Keratinocyte (primary cell): ENCODE measurements at places on chromosomes 5 and 9. TPM values are rescaled to one million over a fixed set of nuclear protein-coding genes. Genes with fewer than 3 reads are reported as not detected.

DNA sequence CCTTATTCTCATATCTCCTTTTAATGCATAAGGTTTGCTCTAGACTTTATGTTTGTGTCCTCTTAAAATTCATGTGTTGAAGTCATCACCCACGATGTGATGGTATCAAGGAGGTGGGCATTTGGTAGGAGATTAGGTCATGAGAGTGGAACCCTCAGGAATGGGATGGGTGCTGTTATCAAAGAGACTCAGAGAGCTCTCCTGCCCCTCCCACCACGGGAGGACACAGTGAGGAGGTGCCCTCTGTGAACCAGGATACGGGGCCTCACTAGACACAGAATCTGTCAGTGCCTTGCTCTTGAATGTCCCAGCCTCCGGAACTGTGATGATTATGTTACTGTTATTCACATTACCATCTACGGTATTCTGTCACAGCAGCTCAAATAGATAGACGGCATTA lies 359.0 kb downstream of the IRX1 start:
- DNase-seq: no peak

DNA sequence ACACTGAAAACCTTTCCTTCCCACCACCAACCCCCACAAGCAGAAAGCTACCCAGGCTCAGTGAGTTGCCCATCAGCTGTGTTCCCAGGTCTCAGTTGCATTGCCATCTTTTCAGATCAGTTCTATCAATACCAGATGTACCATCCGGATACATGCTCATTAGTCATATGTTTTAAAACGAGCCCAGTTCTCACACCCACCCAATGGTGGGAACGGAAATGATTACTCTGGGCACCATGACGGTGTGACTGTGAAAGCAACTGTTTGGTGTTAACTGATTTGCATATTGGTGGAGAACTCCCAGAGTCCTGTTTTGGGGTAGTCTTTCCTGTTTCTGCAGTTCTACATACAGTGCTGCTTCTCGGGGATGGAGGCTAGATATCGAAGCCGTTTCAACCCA lies 212.3 kb downstream of the TRIM36 start:
- no peak for DNase-seq

GRCh38 chr5:163809473-163809872 lies 304.1 kb downstream of the MAT2B start:
- DNase-seq: no peak

DNA sequence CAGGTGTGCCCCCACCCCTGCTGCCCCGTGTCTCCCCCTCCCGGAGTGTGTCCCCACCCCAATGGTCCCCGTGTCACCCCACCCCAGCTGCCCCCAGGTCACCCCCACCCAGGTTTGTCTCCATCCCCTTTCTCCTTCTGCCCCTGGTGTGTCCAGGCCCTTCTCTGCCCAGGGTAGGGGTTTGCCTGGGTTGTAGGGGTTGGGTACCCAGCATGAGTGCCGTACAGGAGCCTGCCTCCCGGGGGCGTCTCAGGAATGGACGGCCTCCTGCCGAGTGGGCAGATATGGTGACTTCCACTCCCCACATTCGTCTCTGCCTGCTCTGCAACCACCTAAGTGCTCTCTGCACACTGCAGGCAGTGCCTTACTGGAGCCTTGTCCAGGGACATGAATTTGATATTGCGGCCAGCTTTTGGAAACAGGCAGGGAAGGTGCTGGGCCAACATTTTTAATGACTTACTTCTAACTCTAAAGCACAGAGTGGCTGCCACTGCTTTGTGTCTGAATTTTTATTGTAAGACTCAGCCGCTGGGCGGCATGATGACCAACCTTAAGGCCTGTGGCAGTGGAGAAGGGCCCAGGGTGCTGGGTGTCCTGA lies 6.7 kb downstream of the LRRC14B start:
- DNase-seq: no peak

- DNase-seq: no peak
These were observed 35.0 kb downstream of the IPPK start for GRCh38 chr9:92634712-92635605.

DNA sequence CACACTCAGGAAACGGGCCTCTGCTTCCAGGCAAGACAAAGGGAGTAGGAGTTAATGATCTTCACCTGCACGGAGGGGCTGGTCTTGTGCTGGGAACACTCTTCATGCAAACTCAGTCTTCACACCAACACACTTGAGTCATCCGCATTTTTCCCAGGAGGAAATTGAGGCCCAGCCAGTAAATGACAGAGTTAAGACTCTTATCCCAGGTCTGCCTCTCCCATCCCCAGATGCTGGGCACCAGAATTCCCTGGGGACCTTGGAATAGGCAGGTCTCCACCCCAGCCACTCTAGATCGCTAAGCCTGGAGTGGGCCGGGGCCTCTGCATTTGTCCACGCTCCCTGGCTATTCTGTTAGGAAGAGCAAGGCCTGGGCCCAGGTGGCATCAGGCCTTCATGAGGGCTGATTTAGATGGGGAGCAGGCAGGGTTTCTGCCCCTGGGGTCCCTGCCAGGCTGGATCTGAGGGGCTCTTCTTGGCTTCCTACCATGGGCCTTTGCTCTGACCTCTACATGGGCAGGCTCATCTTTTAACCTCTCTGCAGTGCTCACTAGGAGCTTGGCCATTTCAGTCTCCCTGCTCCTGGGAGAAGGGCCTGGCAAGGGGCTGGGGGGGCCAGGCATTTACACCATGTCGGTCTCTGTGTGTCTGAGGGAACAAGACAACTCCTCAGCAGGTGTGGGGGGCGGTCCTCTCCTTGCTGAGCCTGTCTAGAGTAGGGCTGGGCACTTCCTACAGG lies 77.3 kb downstream of the AMBP start:
- no peak for DNase-seq

- DNase-seq: no peak
These were observed 78.7 kb upstream of the PTPN3 start for GRCh38 chr9:109576762-109577161.

DNA sequence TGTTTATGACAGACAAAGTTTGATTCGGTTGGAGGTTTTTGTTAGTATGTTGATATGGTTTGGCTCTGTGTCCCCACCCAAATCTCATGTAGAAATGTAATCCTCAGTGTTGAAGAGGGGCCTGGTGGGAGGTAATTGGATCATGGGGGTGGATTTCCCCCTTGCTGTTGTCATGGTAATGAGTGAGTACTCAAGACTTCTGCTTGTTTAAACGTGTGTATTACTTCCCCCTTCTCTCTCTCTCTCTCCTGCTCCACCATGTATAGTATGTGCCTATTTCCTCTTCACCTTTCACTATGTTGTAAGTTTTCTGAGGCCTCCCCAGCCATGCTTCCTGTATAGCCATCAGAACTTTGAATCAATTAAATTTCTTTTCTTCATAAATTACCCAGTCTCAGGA lies 415.1 kb downstream of the HCN1 start:
- DNase-seq: no peak

DNA sequence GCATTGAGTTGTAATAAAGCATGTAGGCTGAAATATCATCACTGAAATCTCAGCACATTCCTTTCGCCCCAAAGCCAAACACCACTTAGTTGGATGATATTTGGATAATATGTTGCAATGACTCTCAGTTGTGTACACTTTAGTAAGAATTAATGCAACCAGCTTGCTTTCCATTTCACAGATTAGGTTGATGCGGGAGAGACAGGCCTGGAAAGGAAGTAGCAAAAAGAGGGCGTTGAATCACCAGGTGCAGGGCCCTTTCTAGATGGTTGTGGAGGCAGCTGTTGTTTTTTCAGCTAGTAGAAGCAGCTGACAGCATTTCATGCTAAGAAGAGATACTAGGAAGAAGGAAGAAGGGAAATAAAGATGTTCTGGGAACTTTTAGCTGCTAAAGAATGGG lies 30.9 kb downstream of the DMRT3 start:
- no peak for DNase-seq

- no peak for DNase-seq
These were observed 445.7 kb upstream of the TRPC7 start for GRCh38 chr5:136811086-136811485.

GRCh38 chr5:109748546-109748945 lies 58.8 kb downstream of the MAN2A1 start:
- no peak for DNase-seq

- no peak for DNase-seq
These were observed 1.5 kb downstream of the SPINK9 start for GRCh38 chr5:148336704-148337435.

- no peak for DNase-seq
These were observed 129.8 kb upstream of the SLC24A2 start for GRCh38 chr9:19918630-19919029.

DNA sequence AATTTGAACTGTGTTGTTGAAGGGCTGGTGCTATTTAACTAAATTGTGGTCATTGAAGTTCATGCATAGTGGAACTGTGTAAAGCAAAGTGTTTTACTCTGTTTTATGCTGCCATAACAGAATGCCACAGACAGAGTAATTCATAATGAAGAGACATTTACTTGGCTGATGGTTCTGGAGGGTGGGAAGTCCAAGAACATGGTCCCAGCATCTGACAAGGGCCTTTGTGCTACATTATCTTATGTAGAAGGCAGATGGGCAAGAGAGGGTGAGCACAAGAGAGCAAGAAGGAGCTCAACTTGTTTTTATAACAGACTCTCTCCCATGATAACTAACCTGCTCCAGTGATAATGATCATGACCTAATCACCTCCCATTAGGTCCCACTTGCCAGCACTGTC lies 101.9 kb upstream of the NR3C1 start:
- DNase-seq: no peak

DNA sequence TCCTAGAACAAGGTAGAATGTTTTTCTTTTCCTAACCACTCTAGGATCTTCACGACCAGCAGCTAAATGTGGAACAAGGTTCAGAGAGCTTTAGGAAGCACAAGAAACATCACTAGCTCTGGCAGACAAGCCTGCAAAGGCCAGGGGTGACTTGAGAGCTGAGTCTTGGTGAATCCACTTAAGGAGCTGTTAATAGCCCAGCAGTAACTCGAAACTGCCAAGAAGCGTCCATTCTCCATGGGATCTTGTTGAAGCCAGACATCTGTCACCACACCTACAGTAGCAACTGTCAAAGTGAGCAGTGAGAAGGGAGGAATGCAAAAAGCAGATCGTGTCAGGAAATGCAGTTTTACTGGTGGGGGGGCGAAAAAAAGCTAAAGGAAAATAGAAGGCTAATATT lies 87.2 kb downstream of the ATPSCKMT start:
- DNase-seq: no peak

DNA sequence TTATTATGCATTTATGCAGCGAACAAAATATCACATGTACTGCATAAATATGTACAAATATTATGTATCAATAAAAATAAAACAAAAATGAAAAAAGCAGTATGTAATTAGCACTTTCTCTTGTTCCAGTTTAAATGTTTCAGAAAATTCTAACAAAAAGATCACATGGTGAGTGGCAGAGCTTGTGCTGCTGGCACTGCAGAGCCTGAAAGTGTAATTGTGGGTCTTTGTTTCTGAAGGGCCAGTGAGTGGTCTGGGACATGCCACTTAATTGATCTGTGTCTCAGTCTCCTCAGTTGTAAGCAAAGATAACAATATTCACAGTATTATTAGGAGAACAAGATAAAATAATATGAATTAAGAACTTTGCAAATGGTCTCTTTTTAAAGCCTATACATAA lies 39.5 kb upstream of the RAI14 start:
- DNase-seq: no peak

- no peak for DNase-seq
These were observed 1.7 kb downstream of the RGS14 start for GRCh38 chr5:177359451-177359851.

GRCh38 chr5:169121630-169122420 lies 179.1 kb downstream of the SLIT3 start:
- no peak for DNase-seq

- peak; percentile 41 for DNase-seq
These were observed 46.5 kb upstream of the IRX2 start for GRCh38 chr5:2797981-2798380.

DNA sequence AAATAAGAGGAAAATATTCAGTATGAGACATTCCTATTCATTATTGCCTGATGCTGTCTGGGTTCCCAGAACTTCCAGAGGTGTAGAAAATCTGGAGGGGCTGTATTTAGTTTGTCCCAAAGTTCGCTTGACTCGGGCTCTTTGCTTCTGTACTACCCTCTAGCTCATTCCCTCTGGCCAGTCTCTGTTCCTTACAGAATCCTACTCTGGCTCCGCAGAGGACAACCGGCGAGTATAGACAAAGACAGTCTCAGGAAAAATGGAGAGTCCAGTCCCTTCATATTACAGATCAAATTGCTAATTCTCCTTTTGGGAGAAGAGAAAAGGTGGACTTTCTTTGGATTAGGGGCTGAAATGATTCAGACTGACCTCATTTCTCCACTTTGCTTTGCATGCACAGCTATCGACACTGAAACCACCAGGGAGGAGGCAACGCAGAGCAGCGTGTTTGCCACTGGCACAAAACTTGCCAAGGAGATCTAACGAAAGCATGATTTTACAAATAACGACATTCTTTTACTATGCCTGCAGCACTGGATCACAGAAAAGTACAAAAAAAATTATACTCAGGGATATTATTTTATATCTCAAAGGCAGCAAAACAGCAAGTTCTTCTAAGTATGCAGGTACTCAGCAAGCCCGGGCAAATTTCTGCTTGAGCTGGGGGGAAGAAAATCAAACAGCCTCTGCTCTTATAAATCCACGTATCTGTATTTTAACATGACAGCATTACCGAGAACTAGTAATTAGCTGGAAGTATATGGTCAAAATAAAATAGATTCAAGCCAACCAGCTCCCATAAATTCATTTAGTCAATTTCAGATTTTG lies 279.7 kb downstream of the NPR3 start:
- DNase-seq: no peak

DNA sequence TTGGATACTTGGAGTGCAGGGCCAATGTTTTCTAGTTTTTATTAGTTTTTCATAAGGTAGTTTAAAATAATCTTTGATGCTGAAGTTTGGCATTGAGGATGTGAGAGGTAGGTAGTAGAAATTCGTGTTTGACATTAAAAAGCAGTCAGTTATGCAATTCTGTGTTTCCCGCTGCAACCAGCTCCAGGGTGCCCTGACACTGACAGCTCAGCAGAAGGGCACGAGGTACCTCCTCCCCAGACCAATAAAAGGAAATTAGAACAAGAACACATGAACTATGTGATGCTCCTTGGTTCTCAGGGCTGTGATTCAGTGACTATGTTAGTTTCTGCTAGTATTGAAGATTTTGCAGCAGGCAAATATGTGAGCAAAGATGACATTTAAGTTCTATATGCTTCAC lies 40.2 kb downstream of the NSUN2 start:
- DNase-seq: no peak

DNA sequence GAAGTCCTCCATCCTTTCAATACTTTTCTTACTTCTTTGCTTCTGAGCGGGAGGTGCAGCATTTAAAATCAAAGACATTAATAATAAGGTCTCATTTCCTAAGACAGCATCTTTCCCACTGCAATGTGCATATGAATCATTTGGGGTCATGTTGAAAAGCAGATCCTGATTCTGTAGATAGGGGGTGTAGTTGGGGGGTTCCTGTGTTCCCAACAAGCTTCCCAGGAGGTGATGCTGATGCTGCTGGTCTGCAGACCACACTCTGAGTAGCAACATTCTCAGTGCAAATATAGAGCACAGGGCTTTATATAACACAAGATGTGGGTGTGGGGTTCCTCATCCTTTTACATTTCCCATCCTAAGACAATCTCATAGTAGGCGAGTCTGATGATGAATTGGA lies 126.5 kb upstream of the PALM2AKAP2 start:
- DNase-seq: no peak

NDUFA8 gene
- polyA plus RNA-seq: 87.9 to 105 TPM (median 90.9 TPM) in 3 replicates

FRMPD1 gene
- polyA plus RNA-seq: 0.01 to 0.06 TPM (median 0.01 TPM) in 3 replicates

TLR4 gene
- polyA plus RNA-seq: 0.05 to 0.09 TPM (median 0.07 TPM) in 3 replicates

TOR4A gene
- 5.8 to 9.8 TPM (median 7.8 TPM) in 3 replicates for polyA plus RNA-seq

AQP3 gene
- 139 to 239 TPM (median 215 TPM) in 3 replicates for polyA plus RNA-seq

KCNIP1 gene
- polyA plus RNA-seq: not detected in 3 replicates
